Stimulated activated CD8-positive, alpha-beta memory T cell treated with anti-CD3 and anti-CD28 coated beads, Interleukin-4, amount 100 ng/mL, for 1 hour (primary cell): ENCODE measurements at places on chromosomes 12 and 14.

GRCh38 chr12:54549774-54550451 lies 512 bp downstream of the PDE1B start:
- DNase-seq: no peak

- no peak for DNase-seq
Observed at GRCh38 chr14:96631030-96631429, 128.8 kb downstream of the PAPOLA start.

GRCh38 chr14:69567563-69567962 lies 7.1 kb downstream of the CCDC177 start:
- no peak for DNase-seq

- DNase-seq: no peak
Observed at GRCh38 chr14:81363746-81364378, 36.3 kb downstream of the STON2 start.

- no peak for DNase-seq
Observed at GRCh38 chr14:32087173-32087861, 10.2 kb downstream of the ARHGAP5 start.

DNA sequence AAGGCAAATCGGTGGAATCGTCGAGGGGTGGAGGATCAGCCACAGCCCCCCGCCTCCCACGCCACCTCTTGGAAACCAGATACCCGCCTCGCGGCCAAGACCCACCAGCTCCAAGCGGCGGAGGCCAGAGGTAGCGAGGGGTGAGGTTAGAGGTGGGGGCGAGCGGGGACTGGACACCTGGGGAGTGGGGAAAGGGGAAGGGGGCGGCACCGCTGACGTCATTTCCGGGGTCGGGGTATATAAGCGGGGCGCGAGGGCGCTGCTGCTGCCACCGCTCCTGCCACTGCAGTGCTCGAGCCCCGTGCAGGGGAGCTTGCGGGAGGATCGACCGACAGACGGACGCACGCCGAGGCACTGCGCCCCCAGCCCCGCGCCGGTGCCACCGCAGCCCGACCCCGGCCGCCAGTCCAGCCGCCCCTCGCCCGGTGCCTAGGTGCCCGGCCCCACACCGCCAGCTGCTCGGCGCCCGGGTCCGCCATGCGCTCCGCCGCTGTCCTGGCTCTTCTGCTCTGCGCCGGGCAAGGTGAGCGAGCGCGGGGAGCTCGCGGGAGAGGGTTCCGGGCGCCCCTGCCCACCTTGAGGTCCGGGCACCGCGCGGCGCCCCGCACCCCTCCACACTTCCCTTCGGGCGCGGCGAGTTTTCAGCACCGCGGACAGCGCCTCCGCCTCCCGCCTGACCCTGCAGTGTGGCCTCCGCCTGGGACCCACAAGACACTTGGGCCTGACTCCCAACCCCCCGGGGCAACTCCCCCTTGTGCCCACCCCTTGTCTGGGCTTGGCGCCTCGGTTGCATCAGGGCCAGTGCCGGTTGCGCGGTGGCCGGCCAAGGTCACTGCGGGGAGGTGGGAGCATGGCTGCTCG lies at the start of gene CHGA:
TSS of gene CHGA (plus strand) at position 268 of the 861 bp plus-strand sequence. CDS start at position 478, 210 bp downstream.
- peak; percentile 13 for DNase-seq

- no peak for DNase-seq
Observed at GRCh38 chr12:110135806-110136205, 11.6 kb downstream of the IFT81 start.

- DNase-seq: no peak
Observed at GRCh38 chr12:57459750-57460467, at the start of gene GLI1. GLI1 (plus strand) TSS chr12:57459785; CDS start chr12:57463692, 3,907 bp downstream.

DNA sequence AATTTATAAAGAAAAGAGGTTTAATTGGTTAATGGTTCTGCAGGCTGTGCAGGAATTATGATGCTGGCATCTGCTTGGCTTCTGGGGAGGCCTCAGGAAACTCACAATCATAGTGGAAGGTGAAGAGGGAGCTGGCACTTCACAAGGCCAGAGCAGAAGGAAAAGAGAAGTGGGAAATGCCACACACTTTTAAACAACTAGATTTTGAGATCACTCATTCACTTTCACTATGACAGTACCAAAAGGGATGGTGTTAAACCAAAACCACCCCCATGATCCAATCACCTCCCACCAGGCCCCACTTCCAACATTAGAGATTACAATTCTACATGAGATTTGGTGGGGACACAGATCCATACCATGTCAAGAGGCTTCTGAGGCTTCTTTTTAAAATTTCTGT lies 62.6 kb downstream of the SLC38A4 start:
- no peak for DNase-seq

DNA sequence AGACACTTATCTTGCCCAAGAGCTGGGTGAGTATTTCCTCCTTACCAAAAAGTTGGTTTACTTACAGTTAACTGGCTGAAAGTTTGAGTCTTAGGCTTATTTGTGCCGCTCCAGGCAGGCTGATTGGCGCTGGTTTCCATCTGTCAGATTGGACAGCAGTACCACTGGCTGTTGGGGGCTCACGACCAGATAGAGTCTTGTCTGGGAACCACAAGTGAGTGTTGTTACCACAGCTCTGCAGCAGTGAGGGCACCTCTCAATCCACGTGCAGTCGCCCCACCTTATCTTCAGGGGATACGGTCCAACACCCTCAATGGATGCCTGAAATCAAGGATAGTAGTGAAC lies 58.9 kb downstream of the DDX51 start:
- DNase-seq: no peak

DNA sequence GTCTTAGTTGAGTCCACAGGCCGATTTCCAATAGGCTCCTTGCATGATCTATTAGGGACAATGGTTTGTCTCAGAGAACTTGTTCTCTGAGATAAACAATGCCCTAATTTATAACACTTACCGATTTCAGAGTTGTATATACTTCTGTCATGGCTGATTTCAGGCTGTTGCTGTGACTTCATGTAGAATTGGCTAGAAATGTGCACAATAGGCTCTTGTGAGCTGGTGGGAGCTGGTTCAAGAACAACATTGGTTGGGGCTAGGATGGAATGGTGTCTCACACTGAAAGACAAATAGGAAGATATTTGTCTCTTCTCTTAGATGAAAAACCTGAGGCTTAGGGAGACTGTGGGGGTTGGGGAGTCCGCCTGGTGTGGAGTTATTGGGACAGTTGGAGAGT lies 6.7 kb upstream of the KRT86 start:
- DNase-seq: no peak

DNA sequence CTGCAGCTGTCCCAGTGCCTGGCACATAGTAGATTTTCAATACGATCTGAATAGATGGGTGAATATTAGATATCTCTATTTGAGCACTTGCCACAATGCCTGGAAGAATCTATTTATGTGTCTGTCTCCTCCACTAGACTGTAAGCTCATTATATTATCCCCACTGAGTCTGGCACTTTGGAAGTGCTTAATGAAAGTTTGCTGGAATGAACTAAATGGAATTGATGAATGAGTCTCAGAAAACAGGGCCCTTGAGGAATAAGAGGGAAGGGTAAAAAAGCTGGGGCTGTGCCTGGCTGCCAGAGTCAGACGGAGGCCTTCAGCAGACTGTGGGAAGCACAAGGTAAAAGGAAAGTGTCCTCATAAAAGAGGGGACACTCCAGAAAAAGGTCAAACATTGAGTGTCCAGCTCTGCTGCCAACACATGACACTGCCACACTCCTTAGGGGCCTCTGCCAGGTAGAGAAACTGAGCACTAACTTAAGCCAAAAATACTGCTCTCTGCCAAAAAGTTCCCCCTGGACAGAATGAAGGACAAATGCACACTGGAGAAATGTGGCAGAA lies 39.3 kb downstream of the GLT8D2 start:
- no peak for DNase-seq

DNA sequence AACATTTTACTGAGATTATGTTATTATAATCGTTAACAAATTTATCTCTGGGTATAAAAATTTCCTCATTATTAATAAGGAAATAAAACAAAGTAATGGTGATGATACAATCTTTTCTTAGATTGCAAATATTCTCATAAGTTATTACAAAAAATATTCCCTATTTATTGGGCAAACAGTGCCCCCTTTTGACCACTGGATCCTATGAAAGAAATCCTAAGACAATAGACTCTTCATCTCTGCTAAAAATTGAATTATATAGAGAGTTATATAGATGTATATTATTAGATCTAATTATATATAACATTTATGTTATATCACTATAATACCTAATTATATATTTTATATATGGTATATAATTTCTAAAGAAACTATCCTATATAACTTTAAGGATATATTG lies 94.2 kb upstream of the FGD4 start:
- no peak for DNase-seq

GRCh38 chr12:131827961-131828534 lies at the start of gene MMP17:
MMP17 (plus strand) TSS chr12:131828393; CDS start chr12:131828495, 102 bp downstream.
- no peak for DNase-seq

DNA sequence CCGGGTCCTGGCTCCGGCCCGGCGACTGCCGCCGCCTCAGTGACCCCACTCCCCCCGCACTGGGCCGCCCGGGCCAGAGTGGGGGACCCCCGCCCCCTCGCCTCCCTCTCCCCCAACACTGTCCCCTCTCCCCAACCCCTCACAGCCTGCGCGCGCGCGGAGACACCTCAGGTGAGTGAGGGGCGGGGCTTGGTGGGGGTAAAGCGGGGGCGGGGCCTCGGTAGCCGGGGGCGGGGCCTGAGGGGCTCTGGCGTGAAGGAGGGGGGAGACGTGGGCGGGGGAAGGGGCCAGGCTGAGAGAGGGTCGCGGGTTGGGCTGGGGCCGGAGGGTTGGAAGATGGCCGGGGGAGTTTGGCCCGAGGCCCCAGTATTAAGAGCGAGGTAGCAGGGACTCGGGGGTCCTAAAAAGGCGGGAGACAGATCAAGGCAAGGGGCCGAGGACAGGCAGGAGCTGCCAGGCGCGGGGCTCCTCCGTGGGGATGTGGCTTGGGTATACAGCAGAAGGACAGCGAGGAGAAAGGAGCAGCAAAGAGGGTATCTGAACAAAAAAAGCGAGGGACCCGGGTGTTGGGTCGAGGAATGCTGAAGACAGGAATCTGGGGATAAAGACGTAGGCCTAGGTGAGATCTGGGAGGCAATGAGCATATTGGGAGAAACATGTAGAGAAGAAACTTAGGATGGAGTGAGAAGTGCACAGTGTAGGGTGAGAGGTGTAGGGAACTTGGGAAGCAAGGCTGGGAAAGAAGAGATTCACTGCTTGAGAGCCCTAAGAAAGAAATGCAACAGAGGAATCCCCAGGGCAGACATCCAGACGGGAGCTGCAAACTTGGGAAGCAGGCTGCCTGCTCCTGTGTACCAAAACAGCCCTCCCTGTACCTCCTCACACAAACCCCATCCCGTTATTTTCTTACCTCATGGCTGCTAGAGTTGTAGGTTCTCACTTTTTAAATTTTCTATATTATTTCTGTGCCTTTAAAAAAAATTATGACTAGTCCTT lies 10.8 kb downstream of the SUOX start:
- DNase-seq: peak; percentile 51

- DNase-seq: no peak
Observed at GRCh38 chr12:119308708-119309456, 25.6 kb upstream of the CCDC60 start.

- DNase-seq: no peak
Observed at GRCh38 chr14:100345711-100346110, 22.6 kb downstream of the SLC25A47 start.

GRCh38 chr12:122837306-122838265 lies 2.3 kb downstream of the HIP1R start:
- no peak for DNase-seq

DNA sequence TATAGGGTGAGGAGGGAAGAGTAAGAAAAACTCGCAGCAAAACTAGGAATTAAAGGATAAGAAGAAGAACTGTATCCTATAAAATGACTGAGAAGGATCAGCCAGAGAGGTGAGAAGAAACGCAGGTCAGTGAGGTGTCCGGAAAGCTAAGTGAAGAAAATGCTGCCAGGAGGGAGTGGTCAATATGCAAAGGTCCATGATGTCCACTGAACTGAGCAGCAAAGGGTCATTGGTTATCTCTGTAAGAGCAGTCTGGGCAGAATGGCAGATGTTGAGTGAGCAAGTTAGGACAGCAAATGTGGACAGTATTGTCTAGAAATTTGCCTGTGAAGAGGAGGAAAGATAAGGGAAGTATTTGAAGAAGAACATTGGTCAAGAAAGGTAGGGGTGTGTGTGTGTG lies 155.4 kb downstream of the SRGAP1 start:
- no peak for DNase-seq

GRCh38 chr14:30283822-30284446 lies 275.0 kb upstream of the G2E3 start:
- DNase-seq: no peak

- no peak for DNase-seq
Observed at GRCh38 chr14:99325591-99325990, 53.6 kb upstream of the BCL11B start.

DNA sequence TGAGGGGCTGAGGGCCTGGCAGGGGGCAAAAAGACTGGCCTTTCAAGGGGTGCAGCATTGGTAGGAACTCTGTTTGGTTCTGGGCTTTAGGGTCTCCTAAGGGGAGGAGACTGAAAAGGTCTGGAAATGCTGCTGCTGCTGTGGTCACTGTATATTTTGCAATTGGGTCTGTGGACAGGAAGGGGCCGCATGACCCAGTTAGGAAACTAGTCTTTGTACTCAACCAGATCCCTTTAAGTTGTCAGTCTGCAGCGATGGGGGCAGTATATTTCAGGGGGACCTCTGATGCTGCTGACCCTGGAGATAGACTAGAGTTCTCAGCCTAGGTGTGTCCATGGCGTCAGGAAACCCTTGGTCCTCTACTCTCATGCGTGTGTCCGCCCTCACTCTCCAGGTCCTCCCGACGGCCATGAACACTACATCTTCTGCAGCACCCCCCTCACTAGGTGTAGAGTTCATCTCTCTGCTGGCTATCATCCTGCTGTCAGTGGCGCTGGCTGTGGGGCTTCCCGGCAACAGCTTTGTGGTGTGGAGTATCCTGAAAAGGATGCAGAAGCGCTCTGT lies 4.0 kb downstream of the LTB4R start:
- DNase-seq: no peak

DNA sequence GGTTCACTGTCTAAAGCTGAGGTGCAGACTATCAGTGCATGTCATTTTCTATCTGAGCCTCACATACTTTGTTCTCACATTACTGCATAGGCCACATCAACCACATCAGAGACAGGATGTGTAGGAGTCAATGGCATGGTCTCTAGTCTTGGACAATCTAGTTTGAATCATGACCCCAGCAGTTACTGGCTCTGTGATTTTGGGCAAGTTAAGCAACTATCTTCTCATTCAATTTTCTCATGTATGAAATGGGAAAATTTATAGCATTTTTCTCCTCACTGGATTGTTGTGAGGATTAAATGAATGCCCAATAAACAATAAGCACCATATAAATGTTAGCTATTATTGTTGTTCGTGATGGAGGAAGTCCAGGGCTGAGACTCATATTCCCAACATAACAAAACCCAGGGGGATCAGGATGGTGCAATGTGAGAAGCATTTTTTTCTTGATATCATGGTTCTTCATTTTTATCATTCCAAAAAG lies 432.6 kb downstream of the LRIG3 start:
- no peak for DNase-seq

- DNase-seq: no peak
Observed at GRCh38 chr12:1917172-1918070, 1.0 kb downstream of the CACNA2D4 start.

GRCh38 chr12:107494331-107494730 lies 191.3 kb upstream of the PWP1 start:
- no peak for DNase-seq
